Left ventricle myocardium inferior (tissue), 1 donor: ENCODE measurements at places on chromosomes 4 and X.

GRCh38 chr4:24042094-24042493 lies 152.2 kb upstream of the PPARGC1A start:
- DNase-seq: no peak

GRCh38 chr4:45477311-45477733 lies 646.5 kb downstream of the GABRG1 start:
- DNase-seq: no peak

DNA sequence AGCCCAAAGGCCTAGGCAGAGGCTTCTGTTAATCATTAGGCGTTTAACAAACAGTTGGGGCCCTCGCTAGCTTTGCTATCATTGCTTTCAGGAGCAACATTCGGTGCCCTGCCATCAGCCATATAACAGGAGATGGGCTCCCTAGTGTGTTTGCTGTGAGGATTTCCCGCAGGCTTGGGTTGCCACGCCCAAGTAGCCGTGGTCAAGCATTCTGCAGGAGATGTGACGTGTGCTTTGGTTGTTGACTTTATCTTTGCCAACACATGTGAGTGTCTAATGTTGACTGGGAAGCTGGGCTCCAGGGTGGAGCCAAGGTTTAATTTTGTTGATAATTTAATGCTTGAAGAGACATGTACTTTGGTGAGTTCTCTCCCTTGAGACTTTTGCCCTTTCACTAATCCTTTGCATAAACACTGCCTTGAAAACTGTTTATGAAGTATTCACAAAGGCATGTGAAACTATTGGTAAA lies 184.6 kb upstream of the KIT start:
- no peak for DNase-seq

- DNase-seq: no peak
These were observed 113.8 kb downstream of the ADRA2C start for GRCh38 chr4:3879681-3880614.

- DNase-seq: no peak
These were observed 1.6 kb downstream of the NHS start for GRCh38 chrX:17376431-17377077.

- DNase-seq: no peak
These were observed 10.0 kb upstream of the MTM1 start for GRCh38 chrX:150558424-150558823.

DNA sequence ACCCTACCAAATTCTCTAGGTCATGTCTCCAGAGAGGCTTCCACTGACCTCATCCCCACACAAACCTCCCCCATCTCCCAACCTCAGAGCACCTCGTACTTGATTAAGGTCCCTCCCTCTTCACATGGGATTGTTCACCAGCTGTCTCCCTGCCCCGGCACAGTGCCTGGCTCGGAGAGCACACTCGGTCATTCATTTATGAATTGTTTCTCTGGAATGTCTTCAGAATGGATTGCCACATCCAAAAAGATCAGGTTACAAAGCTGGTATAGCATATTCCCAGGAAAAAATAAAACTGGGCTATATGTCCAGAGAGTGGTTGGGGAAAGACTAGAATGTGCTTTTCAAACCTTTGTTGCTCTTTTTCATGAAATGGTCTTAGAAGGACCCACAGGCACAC lies 21.6 kb downstream of the JAKMIP1 start:
- no peak for DNase-seq

DNA sequence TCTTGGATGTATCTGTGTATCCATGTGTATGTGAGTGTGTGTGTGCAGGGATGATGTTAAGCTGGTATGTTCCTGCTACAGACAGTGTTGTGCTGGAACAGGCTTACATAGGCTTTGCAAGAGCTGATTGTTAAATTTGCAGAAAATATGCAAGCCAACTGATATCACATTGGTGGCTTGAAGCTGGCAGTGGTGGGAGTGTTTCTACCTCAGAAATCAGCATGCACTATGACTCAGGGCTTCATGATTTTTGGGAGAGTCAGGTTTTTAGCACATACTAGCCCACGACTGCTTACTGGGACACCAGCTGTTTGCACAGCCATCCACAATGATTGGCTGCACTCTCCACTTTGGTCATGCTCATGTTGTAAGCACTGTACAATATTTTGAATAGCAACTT lies 261.8 kb downstream of the DHX15 start:
- DNase-seq: no peak

DNA sequence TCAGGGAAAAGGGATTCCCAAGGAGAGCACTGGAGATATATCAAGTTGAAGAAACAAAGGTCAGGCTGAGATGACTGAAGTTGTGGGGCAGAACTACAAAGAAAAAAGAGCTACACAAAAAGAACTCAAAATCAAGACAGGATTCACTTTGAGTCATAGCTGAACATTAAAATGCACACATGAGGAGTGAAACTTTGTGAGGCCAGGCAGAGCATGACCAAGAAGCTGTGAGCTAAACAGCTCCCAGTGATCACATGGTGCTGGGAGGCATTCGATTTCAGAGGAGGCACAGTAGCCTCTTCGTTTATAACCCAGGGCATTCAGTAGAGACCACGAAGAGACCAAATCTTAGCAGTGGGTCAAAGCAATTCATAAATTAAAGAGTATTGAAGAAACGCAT lies 145.3 kb downstream of the ATRX start:
- DNase-seq: no peak
